ENCODE measurements at places on chromosomes 2 and 18.

GRCh38 chr18:77012806-77013541 lies 119.6 kb downstream of the MBP start:
- no peak for DNase-seq

GRCh38 chr18:3717376-3718025 lies 267.5 kb downstream of the TGIF1 start:
- no peak for DNase-seq

DNA sequence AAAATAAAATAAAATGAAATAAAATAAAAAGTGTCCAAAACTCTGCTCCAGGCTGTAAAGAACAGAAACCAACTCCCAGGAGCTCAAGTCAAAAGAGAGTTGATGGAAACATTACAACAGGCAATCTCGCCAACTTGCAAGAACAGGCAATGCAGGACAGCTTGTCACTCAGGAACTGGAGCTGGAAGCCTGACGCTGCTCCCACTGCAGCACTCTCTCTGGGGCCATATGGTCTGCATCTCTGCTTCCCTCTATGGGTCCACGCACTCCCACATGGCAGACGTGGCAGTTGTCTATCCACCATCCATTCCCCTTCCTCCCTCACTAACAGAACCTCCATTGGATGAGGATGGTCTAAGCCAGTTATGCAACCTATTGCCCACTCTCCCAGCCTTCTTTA lies 23.3 kb upstream of the ARPC2 start:
- DNase-seq: no peak

DNA sequence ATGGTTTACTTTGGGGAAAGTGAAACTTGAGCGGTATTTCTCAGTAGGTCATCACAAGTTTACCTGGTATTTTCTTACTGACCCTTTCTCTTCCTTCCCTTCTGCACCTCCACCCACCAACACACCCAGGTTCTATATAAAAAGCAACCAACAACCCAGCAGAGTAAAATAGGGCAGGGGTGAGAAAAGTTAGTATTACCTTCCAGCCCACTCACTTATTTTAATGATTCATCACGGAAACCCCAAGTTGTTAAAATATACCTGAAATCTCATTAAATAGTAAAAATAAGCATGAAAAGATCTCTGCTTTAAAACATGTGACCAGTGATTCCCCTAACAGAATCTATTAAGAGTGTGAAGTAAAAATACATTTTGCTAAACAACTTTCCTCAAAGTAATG lies 306.1 kb downstream of the ZEB2 start:
- no peak for DNase-seq

GRCh38 chr2:239368906-239369552 lies 31.8 kb downstream of the HDAC4 start:
- no peak for DNase-seq

All from hematopoietic multipotent progenitor cell treated with erythropoietin and hydrocortisone succinate and interleukin-3 and kit ligand, for 17 days (in vitro differentiated cells).